ENCODE measurements at places on chromosomes 2 and 18.

- DNase-seq, result no peak
These were observed 1467.4 kb upstream of the NXPH2 start for GRCh38 chr2:140247451-140248195.

DNA sequence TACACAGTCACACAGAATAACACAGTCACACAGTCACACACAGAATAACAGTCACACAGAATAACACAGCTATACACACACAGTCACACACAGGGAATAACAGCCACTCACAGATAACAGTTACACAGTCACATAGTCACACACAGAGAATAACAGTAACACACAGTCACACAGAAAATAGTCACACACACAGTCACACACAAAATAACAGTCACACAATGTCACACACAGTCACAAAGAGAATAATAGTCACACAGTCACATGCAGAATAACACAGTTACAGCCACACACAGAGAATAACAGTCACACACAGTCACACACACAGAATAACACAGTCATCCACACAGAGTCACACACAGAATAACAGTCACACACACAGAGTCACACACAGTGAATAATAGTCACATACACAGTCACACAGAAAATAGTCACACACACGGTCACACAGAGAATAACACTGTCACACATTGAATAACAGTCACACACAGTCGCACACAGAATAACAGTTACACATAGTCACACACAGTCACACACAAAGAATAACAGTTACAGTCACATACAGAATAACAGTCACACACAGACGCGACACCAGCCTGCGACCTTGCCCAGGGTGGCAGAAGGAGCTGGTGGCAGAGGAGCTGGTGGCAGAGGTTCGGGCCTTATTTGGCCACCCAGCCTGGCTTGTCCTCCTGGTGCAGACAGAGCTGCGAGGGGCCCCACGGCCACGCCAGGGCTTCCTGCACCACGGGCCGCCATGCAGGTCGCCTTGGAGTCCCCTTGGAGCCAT, 51.3 kb downstream of the RAMP1 start:
- no peak for DNase-seq

- no peak for DNase-seq
These were observed 16.4 kb upstream of the LPIN2 start for GRCh38 chr18:3029215-3029952.

DNA sequence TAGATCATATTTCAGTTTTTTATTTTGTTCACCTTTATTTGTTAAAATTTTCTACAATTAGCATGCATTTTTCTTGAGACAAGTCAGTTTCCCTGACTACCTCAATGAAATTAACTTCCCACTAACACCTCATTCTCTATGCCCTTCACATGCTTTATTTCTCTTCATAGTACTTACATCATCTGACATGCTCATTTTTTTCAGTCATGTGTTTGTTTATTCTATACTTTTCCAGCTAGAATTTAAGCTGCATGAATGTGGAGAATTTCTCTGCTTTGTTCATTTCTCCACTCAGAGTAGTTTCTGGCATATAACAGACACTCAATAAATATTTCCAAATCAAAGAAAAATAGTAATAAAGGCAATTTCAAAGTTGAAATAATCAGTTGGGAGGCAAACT, 78.9 kb upstream of the SCN7A start:
- no peak for DNase-seq

DNA sequence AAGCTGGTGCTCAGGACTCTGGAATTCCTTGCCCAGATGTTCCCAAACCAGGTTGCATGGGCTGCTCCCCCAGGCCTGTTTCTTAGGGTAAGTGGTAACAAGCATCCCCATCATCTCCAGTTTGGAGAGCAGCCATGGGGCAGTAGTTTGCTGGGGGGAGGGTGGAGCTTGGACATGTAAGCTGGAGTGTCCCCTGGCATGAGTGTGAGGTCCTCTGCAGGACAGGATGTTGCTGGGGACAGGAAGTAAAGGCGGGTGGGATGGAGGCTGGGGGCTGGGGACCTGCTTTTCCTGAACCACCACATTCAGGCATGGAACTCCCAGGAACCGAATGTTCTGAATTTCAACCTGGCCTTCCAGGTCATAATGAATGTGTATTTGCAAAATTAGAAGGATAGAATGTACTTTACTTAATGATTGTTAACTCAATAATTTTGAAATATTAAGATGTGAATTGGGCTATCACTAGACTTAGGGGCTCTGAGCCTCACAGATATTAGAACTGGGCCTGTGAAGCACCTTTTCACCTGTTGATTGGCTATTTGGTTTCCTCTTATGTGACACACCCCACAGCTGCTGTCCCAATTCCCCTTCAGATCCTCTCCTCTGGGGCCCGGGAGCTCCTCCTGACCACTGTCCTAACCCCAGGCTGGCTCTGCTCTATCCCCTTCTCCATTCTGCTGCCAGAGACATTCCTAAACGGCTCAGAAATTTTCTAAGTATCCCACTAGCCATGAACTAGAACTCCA, 66.4 kb upstream of the EPAS1 start:
- DNase-seq, result no peak

DNA sequence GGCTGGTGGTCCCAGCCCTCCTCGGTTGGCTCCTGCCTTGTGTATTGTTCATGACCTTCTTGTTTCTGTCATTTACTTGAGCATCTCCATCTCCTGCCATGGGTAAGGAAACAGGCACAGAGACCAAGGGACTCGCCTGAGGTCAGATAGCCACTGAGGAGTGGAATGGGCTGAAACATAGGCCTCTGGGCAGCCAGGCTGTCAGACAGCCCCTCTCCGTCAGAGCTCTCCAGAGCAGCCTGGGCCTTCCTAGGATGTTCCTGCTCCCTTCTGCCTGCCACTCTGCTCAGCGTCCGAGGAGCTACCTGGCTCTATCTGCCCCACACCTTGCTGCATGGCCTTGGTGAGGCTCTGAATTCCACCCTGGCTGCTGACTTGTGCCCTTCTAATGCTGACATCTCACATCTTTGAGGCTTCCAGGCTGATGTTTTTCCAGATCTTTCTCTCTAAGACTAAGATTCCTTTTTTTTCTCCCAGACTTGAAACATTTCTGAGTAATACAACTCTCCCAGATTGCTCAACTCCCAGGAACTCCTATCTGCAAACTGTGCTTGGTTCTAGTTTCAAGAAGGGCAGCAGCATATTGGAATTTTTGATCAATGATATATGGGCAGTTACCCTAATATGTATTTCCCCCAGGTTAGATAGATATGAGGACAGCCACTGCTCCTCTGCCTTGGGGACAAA, 67.7 kb downstream of the MCFD2 start:
- no peak for DNase-seq

GRCh38 chr18:77650799-77651385, 401.2 kb downstream of the GALR1 start:
- DNase-seq, result peak; percentile 58

Measured in D341Med (cell line).